ENCODE measurements at places on chromosomes 16 and 17.

DNA sequence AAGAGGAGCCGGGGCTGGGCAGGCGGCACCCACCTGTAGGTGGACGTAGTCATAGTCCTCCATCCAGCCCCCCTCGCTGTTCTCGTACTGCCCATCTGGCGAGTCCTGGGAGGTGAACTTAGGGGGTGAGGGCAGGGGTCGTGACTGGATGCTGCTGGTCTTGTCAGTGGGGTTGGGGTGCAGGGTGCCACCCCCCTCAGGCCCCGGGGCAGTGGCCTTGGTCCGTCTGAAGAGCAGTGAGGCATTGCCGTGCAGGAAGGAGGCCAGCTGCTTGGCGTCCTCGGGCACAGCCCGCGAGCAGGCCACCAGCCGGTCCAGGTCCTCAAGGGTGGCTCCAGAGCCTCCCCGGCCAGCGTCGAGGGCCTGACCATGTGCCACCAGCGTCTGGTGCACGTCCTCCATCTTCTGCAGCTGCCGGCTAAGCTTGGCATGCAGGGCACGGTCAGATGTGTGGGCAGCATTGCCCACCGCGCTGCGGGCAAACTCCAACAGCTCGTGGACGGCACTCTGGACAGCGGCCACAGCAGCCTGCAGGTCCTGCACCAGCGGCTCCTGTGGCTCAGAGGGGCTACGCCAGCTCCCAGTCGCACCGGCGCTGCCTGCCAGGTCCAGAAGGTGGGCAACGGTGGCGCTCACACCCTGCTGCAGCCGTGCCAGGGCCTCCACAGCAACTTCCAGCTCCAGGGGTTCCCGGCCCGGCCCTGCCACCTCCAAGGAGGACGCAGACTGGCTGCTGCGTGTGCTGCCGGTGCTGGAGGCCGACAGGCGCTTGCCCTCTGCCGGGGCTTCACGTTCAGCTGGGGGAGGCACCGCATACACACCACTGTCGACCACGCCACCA, 16.3 kb downstream of the CTRB1 start:
- no peak for DNase-seq

DNA sequence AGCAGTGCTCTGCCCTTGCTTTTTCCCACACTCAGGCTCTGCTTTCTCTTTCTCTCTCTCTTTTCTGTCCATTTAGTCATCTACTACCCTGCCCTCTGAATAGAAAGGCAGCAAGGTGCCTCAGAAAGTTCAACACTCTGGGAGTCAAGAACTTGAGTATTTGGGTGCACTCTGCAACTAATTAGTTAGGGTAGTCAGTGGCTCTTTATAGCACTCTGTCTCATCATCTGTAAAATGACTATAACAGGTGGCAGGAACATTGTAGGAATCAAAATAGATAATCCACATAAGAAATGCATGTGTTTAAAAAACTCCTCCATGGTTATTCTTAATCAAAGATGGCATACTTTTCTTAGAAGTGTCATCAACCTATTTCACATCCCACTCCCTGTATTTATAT, 7.2 kb downstream of the OR2C1 start:
- DNase-seq, result no peak

- DNase-seq, result no peak
These were observed 15.8 kb upstream of the CAVIN1 start for GRCh38 chr17:42438600-42439567.

DNA sequence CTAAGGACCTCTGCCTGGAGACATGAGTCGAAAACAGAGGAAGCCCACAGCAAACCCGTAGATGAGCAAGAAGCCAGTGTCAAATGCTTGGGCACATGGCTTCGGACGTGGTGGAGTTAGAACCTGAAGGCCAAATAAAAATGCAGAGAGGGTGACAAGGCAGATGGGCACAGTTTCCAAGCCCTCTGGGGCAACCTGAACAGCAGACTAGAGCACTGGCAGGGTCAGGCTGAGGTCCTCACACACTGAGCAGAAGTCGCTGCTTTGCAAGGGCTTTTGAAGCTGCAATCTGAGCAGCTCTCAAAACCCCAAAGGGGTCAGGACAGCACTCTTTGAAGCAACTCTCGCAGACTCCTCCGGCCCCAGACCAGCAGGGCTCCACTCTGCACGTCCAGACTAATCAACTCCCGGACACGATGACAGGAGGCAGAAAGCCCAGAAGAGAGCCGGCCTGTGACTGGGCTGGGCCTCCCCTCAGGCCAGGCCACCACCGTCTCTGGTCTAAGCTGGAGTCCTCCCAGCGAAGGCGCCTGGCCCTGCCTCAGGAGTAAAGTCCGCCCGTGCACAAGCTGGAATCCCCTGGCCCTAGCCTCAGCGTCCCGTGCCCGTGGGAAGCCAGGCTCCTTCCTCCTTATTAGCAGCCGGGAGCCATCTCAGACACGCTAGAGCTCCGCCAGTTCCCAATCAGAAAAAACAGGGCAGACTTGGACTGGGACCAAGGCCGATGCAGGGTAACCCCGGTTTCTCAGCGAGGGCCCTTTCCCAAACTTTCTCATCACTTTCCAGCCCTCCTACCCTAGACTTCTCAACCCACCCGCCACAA, 924 bp downstream of the SMARCD2 start:
- peak; percentile 17 for DNase-seq

DNA sequence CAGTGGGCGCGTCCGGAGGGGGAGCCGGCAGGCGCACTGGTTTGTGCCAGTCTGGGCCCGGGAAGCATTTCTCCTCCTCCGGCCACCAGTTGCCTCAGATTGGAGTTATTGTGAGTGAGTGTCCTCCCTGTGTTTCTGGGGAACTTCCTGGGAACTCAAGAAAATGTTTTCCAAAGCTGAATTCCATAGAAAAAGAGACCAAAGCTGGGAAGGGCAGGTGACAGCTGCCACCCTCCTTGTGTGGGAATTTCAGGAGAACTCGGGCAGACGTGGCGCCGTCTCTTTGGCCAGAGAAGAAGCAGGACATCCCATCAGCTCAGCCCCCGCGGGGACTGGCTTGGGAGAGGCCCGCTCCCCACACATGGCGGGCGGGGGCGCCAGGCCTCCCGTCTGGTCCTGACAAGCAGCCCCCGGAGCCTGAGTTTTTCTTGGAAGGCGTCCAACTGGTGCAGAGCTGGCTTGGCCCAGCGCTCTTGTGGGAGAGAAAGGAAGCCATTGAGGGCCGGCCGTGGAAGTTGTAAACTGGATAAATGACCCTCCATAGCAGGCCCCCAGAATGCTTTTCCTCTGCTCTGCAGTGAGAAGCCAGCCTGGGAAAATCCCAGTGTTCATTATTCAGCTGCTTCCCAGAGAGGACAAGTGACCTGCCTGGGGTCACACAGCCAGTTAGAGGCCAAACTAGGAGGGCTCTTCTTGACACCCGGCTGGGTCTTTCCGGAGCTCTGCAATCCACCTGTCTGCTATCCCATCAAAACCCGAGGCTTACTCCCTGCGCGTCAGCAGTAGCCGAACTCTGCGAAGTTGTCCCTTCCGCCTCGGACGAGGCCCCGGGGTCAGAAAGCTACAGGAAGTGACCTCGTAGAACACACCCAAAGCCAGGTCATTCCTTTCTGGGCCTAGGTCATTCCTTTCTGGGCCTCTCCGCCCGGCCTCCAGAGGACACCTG, 39.2 kb upstream of the GSE1 start:
- DNase-seq, result peak; percentile 82

GRCh38 chr17:45646288-45646988, 137.7 kb upstream of the CRHR1 start:
- DNase-seq, result no peak

GRCh38 chr17:40453881-40454612, 10.8 kb downstream of the IGFBP4 start:
- DNase-seq, result no peak

DNA sequence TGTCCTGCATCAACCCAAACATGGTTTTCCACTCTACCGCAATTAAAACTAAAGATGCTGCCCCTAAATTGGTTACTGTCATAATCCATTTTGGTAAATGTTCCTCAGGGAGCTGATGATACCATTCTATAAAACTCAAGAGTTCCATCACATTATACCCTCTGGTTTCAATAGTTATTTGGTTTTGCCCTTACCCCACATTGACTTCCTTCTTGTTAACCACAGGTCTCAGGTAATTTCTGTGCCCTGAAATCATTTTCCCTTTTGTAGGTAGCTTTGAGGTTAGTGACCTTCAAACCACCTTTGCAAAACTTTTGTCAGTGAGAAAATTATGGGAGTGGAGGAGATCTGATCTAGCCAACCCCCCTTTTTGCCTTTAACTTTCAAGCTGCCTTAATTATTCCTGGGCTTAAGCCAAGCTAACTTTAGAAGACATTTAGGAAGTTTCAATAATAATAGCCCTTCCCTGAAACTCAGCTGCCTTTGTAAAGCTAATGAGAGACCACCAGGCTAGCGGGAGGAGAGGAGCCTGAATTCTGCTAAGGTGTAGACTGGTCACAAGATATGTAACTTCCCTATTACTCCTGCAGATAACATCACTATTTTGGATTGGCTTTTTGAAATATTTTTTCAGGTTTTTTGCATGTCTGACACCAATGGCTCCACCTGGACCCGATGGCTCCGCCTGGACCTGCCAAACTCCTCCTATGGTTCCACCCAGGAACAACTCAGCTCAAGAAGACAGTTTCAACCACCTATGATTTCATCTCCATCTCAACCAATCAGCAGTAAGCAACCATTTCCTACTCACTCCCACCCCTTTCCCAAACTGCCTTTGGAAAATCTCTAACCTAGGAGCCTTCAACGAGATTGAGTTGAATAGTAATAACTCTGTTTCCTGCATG, 224.9 kb downstream of the HS3ST3B1 start:
- DNase-seq, result no peak

All from HAP-1 (cell line).